Caco-2 (cell line): ENCODE measurements at places on chromosomes 12 and 14. TPM values are rescaled to one million over a fixed set of nuclear protein-coding genes. Genes with fewer than 3 reads are reported as not detected.

- DNase-seq, result no peak
Measured at GRCh38 chr12:47990351-47991105, 13.7 kb downstream of the COL2A1 start.

DNA sequence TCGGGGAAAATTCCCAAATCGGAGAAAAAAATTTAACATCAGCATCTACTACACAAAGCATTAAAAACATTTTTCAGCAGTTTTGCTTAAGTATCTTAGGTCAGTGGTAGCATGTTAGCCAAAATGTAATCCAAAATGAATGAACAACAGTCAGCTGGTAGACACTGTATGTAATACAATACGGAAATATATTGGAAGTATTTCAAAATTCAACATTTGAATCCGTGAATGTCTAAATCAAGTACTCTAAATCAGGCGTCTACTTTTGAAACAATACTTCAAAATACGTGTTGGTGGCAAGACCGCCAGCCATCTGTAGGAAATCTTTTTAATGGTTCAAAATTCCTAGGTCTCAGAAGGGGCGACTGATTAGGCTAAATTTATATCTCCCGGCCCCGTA lies 1.1 kb downstream of the SCAF11 start:
- no peak for DNase-seq

DNA sequence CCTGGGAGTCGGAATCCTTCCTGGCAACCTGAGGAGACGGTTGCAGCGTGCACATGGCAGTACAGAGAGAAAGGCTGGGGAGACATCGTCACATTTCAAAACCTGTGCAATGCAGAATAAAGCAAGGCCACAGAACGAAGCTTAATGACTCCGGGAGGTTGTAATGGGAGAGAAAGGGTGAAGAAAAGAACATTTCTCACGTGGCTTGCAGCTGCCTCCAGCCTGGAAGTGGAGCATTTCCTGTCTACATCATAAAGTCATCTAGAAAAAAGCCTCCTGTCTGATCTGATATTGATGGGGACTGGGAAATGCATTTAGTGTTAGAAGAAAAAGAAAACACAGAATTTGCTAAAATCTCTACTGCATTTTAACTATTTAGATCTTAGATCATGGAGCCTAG lies 209.3 kb downstream of the TMEM132C start:
- DNase-seq, result no peak

DNA sequence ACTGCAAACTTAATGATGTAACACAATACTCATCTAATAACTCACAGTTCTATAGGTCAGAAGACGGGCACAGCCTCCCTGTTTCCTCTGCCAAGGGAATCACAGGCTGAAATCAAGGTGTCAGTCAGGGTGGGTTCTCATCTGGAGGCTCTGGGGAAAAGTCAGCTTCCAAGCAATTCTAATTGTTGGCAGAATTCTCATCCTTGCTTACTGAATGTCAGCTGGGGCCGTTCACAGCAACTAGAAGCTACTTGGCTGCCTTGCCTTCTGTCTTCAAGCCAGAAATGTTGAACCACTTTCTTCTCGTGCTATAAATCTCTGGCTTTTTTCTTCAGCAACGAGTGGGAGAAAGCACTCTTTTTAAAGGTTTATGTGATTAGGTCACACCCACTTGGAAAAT lies 80.1 kb upstream of the PDZRN4 start:
- DNase-seq, result no peak

DNA sequence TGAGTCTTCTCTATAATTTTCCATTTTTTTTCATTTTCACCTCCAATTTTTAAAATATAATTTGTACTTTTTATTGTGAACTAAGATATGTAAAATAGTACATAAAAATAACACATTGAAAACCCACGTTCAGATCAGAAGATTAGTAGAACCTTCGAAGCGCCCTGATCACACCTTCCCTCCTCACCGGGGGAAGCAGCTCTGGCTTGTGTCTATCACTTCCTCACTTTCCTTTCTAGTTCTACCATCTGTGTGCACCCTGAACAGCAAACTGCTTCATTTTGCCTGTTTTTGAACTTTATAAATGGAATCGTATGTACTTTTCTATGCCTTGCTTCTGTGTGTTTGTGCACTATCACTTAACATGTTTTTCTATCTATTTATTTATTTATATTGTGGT lies 11.8 kb upstream of the CD27 start:
- DNase-seq, result no peak

GRCh38 chr12:26564391-26564790 lies 268.6 kb downstream of the ITPR2 start:
- no peak for DNase-seq

DNA sequence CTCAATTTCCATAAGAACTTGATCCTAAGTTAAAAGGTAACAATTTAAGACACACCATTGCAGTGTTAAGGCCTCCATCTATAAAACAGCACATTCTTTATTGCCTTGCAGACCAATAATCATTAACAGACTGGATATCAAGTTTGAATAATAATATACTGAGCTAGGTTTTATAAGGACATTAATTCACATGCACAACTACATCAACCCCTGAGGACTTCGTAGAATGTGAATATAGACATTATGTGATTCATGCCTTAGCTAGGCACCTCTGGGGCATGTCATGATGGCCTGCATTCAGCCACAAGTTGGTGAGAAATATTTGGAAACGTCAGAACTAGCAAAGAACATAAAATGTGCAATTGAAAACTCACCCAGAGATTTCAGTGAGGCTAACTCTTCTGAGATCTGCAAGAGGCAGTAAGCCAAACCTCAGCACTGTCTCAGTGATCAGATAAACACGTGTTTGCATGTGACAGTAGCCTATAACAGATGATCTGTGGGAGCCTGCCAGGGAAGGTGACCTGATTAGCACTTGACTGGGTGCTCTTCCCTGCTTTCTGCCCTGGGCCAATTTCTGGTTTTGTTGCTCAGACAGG lies 492.2 kb downstream of the FLRT2 start:
- DNase-seq, result no peak

- DNase-seq, result no peak
Measured at GRCh38 chr12:115640929-115641328, 636.6 kb downstream of the MED13L start.

GRCh38 chr14:32639208-32639607 lies 299.5 kb upstream of the NPAS3 start:
- no peak for DNase-seq

DNA sequence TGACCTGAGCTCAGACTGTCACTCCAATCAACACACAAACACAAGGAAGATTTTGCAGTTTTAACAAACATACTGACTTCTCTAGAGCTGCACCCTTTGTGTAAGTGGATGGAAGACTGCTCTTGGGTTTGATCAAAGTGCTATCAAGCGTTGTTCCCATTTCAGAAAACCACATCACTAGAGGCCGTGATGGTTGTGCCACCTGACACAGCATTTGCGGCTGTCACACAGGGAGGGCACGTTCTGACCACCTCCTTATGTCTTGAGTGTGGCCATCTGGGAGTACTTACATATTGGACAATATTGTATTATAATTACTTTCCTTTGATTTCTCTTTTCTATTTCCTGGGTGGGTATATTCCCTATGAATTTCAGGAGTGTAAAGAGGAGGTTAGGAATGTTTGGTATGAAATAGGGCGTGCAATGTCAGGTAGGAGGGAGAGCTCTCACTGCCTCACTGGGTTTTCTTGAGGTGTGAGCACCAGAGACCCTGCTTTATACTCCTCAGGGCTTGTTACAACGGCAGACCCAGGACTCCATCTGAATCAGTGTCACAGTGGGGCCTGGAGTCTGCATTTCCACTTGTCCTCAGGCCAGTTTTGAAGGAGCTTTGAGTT lies 74.3 kb downstream of the SYNE3 start:
- no peak for DNase-seq

DNA sequence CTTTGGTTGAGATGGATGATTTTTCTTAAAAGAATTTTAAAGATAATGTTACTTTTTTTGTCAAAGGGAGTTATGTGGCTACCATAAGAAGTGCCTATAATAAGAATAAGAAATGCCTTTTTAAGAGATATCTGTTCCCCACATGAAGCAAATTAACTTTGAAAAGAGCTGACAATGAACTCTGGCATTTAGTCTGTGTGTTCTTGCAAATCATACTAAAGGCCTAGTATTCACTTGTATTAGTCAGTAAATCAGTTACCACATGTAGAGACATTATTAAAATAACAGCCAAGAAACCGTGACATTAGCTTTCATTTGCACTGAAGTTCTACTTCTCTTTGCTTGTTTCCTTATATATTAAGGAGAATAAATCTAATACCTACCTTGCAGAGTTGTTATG lies 296.3 kb downstream of the CCDC91 start:
- no peak for DNase-seq

DNA sequence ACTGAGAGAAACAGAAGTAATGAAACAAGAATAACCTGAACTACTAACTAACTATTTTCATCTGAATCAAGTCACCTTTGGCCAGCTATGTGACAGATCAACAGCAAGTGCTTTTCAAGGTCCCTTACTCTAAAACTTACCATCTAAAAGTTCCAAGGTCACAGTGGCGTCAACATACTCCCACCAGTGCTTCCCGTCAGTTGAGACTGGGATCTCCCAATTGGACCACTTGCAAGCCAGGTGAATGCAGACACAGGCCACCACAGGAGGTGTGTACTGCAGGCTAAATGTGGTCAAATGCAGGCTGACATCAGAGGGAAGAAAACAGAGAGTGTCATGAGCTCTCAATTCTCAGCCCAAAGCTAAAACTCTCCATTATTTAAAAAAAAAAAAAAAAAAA lies 13.8 kb upstream of the KANSL2 start:
- no peak for DNase-seq

DNA sequence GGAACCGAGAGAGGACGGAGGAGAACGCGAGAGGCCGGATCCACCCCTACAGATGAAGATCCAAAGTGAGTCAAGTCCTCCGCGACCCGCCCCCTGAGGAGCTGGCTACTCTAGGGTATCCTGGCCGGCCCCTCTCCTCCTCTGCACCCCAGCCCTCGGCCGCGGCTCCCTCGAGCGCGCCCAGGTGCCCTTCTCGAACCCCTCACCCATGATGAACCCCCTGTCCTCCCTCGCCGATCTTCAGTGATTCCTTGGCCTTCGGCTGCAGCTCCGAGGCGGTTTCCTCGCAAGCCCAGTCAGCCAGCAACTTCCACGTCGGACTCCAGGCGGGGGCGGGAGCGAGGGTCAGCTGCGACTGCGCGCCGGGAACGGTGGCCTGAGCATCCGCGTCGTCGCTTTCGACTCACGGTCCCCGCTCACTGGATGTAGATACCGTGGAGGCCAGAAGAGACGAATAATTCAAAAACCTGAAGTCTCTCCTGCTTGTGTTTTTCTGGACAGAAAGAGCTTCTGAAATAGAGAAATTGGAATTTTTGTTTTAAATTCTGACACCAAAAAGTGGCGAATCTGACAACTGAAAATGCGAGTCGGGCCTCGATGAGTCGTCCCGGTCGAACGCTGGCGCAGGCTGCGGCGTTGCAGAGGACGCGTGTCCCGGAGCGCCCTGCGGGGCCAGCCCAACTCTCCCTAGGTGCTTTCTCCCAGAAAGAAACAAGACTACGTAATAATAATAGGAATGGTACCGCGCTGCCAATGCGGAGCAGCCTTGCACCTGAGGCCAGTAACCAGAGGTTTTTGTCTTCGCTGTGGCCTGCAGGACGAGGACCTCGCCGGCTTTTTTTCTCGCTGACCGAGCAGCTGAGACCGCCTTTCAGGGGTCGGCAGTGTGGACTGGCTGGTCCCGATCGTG lies at the start of gene ARL1:
Gene ARL1, minus strand, starts transcription at position 337 of the 910 bp plus-strand sequence. Its CDS starts 127 bp downstream, at position 210.
- DNase-seq, result peak; percentile 87

- no peak for DNase-seq
Measured at GRCh38 chr14:25759920-25760655, 710.1 kb upstream of the STXBP6 start.

DNA sequence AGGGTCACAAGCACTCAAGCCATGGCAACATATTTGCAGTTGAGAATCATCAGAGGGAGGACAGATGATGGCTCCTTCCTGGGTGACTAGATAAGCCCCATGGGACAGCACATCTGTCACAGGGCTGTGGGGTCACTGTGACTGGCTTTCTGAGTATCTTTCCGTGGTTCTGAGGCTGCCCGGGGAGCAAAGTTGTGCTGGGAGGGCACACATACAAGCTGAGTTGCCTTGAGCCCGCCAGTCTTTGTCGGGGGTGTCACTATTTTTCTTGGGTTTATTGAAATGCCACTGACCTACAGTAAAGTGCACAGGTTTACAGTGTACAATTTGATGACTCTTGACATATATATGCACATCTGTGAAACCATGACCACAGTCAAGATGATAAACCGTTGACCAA lies 17.2 kb upstream of the KIF26A start:
- no peak for DNase-seq

DNA sequence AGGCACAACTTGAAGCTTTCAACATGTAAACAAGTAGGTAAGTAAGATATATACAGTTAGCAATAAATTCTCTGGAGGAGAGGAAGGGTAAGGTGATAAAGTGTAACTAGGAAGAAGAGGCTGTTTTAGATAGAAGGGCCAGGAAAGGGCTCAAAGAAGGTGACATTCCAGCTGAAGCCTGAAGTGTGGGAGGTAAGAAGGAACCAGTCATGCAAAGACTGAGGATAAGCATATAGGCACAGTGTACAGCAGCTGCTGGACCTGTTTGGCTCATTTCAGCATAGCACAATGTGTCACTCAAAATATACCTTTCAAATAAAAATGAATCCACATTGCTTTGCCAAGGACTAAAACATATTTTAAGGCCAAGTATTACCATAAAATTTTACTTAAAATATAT lies 28.6 kb upstream of the ARL1 start:
- no peak for DNase-seq

GRCh38 chr12:106416273-106416672 lies 58.7 kb downstream of the POLR3B start:
- DNase-seq, result no peak

DNA sequence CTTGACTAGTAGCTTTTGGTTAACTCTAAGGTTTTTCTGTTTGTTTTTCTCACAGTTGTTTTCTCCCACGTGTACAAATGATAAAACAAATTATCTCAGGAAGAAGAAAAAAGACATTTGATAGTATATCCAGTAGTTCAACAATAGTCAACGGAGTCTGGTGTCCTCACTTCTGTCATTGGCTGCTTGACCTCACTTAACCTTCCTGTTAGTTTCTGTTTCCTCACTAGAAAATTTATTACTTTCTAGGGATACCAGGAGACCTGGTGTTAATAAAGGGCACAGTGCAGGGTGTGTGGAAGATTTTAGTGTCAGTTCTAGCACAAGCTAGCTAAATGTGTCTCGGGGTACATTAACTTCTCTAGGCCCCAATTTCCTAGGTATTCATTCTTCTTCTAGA lies 116.0 kb downstream of the PRKCH start:
- no peak for DNase-seq

PARPBP gene
- 28.2 and 30.4 TPM in 2 replicates for total RNA-seq

RHEBL1 gene
- 2.5 and 2.6 TPM in 2 replicates for total RNA-seq

CACNB3 gene
- total RNA-seq, result 20.4 and 28.2 TPM in 2 replicates

INSM2 gene
- total RNA-seq, result 0.14 TPM in 1 of 2 replicates, not detected in the other

RDH12 gene
- 0.28 TPM in 1 of 2 replicates, not detected in the other for total RNA-seq

NINJ2 gene
- total RNA-seq, result 6.5 and 7.0 TPM in 2 replicates

BCAT1 gene
- 391 and 432 TPM in 2 replicates for total RNA-seq

CNTN1 gene
- total RNA-seq, result not detected in 2 replicates

AKAP5 gene
- total RNA-seq, result 15.0 and 15.9 TPM in 2 replicates
